ENCODE measurements at places on chromosomes 2 and 18.

GRCh38 chr2:28216331-28216730 lies 176.3 kb upstream of the FOSL2 start:
- DNase-seq: no peak

DNA sequence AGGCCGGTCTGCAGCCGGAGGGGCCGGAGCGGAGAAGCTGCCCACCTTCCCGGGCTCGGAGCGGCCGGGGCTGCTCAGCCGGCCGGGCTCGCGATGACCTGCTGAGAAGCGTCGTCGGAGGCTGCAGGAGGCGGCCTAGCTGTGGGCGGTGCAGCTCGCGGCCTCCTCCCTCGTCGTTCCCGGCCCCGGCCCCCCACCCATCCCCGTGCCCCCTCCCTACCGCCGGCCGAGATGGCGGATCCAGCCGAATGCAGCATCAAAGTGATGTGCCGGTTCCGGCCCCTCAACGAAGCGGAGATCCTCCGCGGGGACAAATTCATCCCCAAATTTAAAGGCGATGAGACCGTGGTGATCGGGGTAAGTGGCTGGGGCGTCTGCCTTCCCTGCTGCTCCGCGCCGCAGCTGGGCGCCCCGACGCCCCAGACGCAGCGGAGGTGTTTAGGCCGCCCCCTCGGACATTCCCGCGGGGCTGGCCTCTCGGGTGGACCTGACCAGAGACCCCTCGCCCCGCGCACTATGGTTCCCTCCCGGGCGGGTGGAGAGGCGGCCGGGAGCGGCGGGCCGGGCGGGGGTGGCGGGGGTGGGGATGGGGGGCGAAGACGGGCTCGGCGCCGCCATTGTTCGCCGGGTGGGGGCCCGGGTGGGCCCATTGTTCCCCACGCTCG lies 492 bp downstream of the KIF5C start:
- DNase-seq: no peak

- DNase-seq: no peak
Measured at GRCh38 chr18:34707670-34708069, 2.4 kb upstream of the DTNA start.

DNA sequence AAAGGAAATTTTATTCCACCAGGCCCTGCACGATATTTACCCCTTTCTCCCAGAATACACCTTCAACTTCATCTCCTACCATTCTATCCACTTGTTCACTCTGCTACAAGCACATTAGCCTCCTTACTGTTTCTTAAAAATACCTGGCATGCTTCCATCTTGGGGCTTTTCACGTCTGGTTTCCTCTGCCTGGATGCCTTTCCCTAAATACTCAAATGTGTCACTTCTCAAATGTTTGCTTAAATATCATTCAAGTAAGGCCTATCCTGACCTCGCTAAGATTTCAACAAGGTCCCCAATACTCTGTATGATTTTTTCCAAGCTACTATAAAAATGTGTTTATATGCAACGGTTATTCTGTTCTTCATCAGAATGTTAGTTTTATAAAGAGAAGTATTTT lies 433.0 kb upstream of the CHAC2 start:
- DNase-seq: no peak

GRCh38 chr18:3151399-3152264 lies 68.1 kb downstream of the MYOM1 start:
- no peak for DNase-seq
